Fibroblast of lung (primary cell): ENCODE measurements at places on chromosomes 6 and 20.

DNA sequence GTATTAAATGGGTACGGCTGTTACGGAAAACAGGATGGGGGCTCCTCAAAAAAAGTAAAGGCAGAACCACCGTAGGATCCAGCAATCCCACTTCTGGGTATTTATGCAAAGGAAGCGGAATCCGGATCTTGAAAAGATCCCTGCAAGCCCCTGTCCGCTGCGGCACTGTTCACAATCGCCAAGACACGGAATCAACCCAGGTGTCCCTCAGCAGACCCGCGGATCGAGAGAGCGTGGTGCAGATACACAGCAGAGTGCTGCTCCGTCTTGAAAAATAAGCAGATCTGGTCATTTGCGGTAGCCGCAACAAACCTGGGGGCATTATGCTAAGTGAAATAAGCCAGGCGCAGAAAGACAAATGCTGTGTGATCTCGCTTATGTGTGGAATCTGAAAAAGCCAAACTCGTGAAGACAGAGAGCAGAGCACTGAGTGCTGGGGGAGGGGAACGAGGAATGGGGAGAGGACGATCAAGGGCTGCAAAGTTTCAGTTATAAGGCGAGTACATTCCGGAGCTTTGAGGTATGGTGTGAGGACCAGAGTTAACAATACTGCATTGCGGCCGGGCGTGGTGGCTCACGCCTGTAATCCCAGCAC is 41.3 kb downstream of the NTSR1 start:
- no peak for DNase-seq

- DNase-seq = peak; percentile 76
Observed at GRCh38 chr6:162999575-163000285, 272.0 kb downstream of the PACRG start.

DNA sequence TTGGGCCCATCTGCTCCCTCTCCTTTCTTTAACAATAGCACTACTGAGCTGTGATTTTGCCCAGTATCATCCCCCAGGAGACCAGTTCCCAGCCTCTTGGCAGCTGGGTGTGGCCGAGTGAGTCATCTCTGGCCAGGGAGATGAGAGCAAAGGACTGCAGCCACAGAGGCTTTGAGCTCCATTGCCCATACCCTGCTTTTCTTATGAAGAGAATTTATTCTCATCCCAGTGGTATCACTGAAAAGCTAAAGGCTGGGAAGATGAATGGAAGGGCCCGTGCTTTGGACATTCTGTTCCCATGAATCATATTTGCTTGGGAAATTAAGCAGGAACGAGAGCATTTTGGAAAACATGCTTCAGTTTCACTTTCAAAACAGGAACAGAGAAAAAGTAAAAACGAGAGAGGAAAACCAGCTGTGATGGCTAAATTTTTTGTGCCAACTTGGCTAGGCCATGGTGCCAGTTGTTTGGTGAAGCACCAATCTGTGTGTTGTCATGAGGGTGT is 14.9 kb downstream of the CST3 start:
- peak; percentile 98 for DNase-seq

DNA sequence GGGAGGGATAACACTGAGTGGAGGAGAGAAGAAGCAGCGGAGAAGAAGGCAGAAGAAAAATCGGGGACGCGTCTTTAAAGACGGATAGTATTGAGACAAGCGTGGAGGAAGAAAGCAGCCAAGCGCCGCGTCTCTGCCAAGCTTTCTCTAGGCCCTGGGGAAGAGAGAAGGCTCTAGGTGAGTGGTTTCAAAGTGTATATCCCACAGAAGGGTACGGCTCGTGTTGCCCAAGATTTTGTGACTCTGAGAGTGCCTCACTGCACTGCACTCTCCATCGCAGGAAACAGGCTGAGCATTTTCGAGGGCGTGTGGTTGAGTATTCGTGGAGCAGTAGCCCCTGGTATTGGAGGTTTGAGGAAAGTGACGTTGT is 185.4 kb downstream of the TRIM27 start:
- no peak for DNase-seq

DNA sequence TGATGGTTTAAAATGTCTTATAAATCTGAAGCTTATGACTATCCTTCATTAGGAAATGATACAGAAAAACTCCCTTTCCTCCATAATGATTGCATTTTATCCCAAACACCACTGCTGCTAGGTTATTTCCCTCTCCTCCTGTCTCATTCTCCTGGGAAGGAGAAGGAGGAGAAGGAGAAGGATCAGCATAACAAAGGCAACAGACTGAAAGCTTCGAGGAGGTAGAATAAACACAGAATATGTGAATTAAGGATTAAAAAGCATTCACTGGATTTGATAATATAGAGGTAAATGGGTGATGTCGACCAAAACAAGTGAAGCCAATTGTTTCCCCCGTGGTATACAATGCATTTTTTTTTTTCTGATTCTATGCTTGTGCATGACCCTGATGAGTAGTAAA is 82.0 kb downstream of the WASF1 start:
- DNase-seq = no peak

GRCh38 chr6:12355354-12355753 is 65.2 kb downstream of the EDN1 start:
- DNase-seq = no peak

- DNase-seq = peak; percentile 29
Observed at GRCh38 chr6:41970436-41970846, 28.8 kb upstream of the CCND3 start.

DNA sequence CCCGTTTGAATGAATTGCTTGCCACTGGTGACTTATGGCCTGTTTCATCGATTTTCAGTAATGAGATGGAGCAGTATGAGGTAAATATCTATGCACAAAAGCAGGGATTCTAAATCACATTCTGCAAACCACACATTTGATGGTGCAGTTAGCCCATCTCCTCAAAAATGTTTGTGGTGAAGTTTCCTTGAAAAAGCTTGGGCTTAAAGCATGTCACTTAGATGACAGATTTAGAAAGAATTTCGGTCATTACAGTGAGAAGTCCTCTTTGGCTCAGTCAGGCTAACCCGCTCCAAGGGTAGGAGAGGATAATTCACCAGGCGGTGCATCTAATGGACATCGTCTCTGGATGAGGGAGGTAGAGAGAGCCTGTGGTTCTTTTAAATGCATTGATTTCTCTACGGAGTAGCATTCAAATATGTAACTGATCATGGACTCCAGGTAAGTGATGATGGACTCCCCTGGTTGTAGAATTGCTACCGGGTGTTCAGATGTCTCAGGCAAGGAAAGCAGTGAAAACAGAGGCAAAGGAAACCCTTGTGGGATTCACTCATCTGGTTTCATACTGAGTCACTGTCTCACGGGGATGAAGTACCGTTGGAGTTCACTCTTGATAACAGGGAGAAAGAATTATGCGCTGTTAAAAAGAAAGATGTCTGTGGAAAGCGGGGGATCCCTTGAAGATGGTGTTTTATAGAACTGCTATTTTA is 65.3 kb downstream of the AIG1 start:
- peak; percentile 91 for DNase-seq

DNA sequence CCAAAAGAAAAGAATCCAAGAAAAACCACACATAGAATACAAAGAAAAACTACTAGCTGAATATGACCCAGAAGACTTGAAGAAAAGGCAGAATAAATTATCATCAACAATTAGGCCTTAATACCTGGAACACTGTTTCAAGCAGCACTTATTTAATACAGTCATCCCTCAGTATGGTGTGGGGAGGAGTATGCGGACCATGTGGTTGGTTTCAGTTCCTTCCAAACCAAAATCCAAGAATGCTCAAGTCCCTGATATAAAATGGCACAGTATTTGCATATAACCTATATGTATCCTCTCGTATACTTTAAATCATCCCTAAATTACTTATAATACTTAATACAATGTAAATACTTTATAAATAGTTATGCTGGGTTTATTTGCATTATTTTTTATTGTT is 16.1 kb downstream of the CDK19 start:
- no peak for DNase-seq

DNA sequence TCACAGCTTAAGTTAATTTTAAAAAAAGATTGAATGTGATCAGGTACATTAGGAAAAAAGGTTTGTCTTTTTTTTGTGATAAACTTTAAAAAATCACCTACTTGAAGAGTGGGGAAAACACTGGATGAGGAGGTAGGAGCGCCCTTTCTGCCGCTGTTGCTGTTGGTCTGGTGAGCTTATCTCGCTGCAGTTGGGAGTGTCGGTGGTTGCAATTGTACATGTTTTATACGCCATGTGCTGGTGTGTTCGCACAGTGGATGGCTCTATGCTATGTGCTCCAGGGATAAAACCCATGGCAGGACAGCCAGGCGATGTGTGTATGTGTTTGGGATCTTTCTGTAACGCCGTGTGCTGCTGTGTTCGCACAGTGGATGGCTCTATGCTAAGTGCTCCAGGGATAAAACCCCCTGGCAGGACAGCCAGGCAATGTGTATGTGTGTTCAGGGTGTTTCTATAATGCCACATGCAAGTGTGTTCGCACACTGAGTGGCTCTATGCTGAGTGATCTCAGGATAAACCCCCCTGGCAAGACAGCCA is 1.7 kb downstream of the SLC22A3 start:
- no peak for DNase-seq

DNA sequence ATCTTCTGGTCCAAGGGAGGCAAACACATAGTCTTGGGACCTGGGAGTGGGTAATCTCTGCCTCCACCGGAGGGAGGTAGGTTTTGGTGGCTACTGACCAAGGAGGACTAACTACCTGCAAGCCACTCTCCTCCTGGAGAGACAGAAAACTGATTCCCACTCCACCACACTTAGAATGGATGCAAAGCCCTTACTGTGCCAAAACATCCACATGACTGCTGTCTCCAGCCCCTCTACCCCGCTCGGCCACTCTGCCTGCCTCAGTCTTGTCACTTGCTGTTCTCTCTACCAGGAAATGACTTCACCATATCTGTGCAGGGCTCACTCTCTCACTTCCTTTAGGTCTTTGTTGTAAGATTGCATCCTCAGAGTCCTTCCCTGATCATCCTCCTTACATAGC is 129.5 kb upstream of the ARG1 start:
- no peak for DNase-seq

DNA sequence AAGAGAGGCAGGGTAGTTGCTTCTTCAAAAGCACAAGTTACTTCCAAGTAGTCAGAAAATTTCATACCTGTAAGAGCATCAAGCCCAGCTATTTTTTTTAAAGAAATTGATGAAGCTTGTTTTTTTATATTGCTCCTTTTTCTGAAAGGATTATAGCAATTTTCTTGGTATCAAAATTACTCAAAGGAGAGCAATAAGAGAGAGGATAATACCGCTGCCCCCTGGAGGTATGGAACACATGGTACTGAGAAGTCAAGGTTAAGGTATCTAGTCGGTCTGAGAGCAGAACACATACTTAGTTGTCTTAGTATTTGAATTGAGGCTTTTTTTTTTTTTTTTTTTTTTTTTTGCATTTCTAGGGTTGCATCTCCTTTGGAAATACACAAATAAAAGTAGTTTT is 59.4 kb downstream of the ADGRF5 start:
- no peak for DNase-seq

DNA sequence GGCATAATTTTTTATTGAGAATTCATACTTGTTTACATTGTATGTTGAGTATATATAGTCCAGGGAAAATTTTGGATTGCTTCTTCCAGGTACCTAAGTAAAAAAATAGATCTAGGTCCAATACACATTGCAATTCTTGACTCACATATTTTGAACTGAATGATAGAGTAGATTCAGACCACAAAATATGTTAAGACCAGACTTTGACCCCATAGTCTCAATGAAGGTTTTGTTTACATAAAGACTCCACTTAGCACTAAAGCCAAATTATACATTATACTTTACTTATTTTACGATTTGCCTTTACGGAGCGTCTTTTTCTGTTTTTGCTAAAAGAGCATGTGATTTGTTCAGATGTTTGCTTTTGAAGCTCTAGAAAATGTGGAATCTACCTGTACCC is 144.1 kb upstream of the PTCHD4 start:
- no peak for DNase-seq
